ENCODE measurements at places on chromosomes 12 and 14.

GRCh38 chr14:68359837-68360552 is 432.9 kb downstream of the ZFP36L1 start:
- no peak for DNase-seq

DNA sequence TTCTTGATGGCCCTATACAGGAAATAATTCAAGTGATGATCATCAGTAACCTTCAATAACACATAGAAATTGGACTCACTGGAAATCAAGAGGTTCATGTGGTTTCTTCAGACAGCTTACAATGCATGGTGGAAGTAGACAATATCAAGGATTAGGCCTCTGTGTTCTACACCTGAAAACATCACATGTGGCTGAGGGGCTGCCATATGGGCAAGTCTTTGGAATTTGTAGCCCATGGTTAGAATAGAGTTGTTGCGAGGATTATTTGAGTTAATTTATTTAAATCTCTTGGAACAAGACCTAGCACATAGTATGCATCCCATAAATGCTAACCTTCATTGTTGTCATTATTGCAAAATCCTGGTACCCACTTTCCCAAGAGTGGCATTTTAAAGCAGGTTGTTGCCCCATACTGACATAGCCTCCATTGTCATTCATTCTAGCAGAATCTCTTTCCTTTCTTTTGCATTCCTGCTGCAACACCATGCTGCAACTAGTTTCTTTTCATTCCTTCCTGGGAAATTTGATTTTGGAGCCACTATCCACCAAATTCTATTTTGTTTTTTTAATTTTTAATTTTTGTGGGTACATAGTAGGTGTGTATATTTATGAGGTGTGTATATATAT is 352.7 kb upstream of the NAV3 start:
- no peak for DNase-seq

DNA sequence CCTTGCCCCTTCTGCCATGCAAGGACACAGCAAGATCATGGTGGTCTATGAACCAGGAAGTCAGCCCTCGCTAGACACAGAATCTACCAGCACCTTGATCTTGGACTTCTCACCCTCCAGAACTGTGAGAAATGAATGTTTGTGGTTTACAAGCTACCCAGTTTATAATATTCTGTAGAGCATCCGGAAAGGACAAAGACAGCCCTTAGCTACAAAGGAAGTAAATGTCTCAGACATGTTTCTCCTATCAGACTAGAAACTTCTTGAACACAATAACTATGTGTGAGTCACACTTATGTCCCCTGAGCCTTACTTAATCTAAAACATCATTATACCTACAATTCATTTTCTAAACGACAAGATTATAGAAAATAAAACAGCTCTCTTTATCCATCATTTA is 176.7 kb downstream of the KLHL28 start:
- DNase-seq, result peak; percentile 9

- peak; percentile 38 for DNase-seq
Observed at GRCh38 chr14:102795060-102795925, 18.0 kb downstream of the TRAF3 start.

DNA sequence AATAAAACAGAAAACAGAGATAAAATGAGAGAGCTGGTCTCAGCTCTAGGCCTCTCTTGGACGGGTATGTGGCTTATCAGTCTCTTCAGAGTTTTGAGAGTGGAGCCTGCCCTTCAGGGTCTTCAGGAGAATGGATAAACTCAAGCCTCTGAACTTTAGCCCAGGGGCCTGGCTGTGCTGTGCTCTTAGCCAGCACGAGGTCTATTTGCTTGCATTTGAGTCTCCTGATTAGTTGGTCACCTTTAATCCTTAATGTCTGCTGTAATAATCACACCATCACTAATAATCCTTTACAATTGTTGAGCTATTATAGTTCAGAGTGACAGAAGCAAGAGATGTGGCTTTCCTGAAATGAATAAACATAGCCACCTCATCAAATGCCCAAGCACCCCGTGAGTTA is 24.3 kb downstream of the KRT80 start:
- no peak for DNase-seq

GRCh38 chr12:3365463-3366411 is 125.3 kb upstream of the PRMT8 start:
- no peak for DNase-seq

DNA sequence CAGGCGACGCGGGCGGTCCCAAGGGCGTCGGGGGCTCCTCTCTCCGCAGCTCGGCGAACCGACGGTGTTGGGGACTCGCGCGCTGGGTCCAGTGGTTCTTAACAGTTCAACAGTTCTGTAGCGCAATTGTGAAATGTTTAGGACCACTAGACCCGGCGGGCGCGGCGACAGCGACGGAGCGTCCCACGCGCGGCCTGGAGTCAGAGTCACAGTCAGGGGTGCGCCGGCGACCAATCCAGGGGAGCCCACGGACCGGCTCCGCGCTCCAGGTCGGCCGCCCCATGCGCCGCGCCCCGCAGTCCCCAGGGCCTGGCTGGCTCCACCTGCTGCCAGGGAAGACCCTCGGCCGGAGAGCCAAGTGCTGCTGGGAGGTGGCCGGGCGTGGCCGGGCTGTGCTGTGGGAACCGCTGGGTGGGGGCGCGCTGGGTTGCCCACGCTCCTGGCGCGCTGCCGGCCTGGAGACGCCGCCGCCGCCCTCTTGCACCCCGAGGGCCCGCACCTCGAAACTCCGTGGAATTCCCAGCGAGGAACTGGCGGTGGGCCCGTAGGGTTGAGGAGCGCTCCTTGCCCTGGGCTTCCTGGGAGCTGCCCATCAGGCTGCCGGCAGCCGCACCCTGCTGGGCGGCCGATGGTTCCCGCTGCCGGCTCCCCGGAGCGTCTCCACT is 20.9 kb upstream of the KIF26A start:
- no peak for DNase-seq

- DNase-seq, result no peak
Observed at GRCh38 chr14:99075061-99075460, 196.9 kb downstream of the BCL11B start.

GRCh38 chr12:71846322-71846940 is 6.9 kb downstream of the TBC1D15 start:
- DNase-seq, result peak; percentile 55

DNA sequence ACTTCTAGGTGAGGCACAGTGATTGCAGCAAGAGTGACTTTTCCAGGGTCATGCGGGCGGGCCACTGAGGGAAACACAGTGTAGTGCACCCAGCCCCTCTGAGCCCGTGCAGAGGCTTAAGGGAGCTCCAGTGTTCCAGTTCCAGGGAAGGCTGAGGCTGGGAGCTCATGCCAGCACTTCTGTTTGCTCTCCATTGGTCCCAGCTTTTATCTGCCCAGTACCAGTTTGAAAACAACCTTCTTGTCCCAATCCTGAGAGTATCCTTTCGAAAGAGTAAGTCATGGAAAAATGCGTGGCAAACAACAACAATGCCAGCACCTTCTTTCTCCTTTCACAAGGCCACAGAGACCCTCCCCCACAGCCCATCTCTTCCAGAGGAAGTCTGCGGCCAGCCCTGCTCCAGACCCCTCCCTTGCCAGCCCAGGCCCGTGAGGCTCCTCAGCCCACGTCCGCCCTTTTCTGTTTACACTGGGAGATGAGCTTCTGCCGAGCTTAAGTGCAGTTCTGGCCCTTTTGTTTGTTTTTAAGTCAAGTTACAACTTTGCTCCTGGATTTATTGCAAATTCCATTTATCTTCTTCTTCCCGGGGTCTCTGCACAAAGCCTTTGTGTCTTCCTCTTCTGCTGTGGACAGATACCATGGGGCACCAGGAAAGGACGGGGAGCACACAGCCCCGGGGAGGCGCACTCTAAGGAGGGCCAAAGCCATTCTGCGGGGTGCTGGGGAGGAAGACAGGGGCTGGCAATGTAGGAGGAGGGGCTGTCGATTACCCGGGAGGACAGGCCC is 185.6 kb downstream of the ZFP36L1 start:
- DNase-seq, result no peak

DNA sequence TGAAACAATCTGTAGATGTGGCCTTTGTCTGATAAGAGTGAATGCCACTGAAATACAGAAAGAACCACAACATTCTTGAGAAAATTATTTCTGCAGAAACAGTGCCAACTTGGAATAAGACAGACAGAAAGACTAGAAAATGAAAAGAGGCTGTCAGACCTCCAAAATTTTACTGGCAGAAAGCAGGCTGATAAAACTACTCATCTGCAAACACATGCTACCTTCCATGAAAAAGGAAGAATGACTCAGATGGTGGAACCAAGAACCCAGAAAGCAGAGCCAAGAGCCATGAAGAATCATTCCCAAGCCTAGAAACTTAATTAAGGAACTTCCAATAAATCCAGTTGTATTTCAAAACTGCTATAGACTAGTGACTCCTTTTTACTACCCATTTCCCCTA is 31.9 kb upstream of the OSBPL8 start:
- DNase-seq, result no peak

DNA sequence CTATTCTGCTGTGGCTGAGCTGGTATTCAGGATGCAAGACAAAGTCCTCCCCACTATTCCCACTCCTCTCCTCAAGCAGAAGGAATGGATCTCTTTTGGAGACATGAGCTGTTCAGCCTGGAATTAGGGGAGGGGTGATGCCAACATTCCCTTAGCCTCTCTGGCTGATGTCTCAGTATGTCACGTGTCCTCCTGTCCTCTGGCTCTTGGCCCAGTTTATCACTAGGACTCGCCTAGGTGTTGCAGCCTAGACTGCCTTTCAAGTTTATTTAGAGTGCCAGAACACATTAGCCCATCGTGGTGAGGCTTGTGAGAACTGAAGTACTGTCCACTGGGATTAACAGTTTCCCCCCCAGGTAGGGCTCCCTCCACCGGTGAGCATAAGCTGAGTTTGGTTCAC is 239.9 kb upstream of the MIS18BP1 start:
- no peak for DNase-seq

- DNase-seq, result no peak
Observed at GRCh38 chr14:51643140-51643539, 8.6 kb upstream of the FRMD6 start.

GRCh38 chr14:91413547-91414474 is 3.8 kb downstream of the CCDC88C start:
- DNase-seq, result no peak

- no peak for DNase-seq
Observed at GRCh38 chr14:88168498-88169165, 154.4 kb downstream of the KCNK10 start.
